Type B pancreatic cell (in vitro differentiated cells): ENCODE measurements at places on chromosomes 1 and 21. TPM values are rescaled to one million over a fixed set of nuclear protein-coding genes. Genes with fewer than 3 reads are reported as not detected.

DNA sequence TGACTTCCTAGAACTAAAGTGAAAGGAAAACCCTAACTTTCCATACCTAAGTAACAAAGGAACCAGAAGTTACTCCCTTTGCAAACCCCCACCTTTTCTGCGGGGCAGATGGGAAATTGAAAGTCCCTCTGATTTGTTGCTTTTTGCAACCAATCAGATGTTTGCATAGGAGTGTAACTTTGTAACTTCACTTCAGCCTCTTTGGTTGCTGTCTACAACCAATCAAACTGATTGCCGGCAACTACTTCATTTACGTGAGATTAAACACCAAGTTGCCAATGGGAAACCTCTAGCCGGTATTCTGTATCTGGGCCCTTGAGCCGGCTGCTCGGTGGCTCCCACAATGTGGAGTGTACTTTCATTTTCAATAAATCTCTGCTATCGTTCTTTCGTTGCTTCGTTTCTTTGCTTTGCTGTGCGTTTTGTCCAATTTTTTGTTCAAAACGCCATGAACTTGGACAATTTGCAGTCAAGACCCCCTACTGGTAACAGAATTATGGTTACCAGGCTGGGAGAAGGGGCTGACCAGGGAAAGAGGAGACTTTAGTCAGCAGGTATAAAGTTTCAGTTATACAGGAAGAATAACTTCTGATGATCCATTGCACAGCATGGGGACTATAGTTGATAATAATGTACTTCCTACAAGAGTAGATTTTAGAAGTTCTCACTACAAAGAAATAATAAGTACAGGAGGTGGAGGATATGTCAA is 69.2 kb upstream of the RGS2 start:
- no peak for DNase-seq

GRCh38 chr21:42797522-42797921 is 81.8 kb downstream of the WDR4 start:
- DNase-seq, result no peak

DNA sequence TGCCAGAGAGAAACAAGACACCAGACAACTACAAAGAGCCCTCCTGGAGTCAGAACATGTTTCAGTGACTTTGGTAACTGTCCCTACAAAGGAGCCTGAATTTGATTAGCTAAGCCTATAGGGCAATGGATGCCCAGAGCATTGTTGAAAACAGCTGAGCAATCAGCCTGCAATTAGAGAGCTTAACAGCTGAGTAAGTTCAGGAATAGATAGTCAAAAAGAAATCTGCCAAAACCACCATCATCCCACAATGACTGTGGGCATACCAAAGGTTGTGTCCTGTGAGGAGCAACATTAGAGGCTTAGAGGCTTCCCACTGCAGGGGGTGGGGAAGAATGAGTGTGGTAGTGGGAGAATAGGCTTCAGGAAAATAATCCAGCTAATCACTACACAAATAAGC is 32.1 kb downstream of the SH3BP5L start:
- no peak for DNase-seq

- no peak for DNase-seq
Observed at GRCh38 chr1:237405912-237406311, 363.9 kb downstream of the RYR2 start.

- DNase-seq, result no peak
Observed at GRCh38 chr1:225461533-225462428, 33.9 kb upstream of the LBR start.

DNA sequence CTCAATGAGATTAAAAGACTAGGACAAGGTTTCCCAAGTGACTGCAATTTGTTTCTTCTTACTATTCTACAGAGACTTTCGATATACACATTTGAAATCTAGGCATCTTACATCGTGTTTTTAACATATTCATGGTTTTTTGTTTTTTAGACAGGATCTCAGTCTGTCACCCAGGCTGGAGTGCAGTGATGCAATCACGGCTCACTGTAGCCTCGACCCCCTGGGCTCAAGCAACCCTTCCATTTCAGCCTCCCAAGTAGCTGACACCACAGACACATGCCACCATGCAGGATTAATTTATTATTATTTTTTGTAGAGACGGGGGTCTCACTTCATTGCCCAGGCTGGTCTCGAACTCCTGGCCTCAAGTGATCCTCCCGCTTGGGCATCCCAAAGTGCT is 1.5 kb downstream of the PDZK1 start:
- DNase-seq, result no peak

DNA sequence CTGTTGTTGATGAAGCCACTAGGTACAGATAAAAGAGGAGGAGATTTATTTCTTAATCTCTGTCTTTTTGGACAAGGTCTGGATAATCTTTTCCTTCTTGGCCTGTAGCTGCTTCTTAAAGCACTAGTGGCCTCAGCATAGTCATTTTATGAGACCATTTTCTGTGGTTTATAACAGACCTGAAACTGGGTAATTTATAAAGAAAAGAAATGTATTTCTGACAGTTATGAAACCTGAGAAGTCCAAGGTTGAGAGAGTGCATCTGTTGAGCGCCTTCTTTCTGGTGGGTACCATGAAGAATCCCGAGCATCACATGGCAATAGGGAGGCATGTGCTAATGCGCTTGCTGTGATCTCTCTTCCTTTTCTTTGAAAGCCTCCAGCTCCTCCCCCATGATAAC is 36.7 kb upstream of the PDC start:
- DNase-seq, result no peak

Gene GBP5
- 0.45 and 0.56 TPM in 2 replicates for total RNA-seq

Gene SETSIP
- total RNA-seq, result not detected in 2 replicates

GRCh38 chr1:225824533-225824941 is 14.6 kb downstream of the EPHX1 start:
- no peak for DNase-seq

Gene OLFML2B
- 11.9 and 35.0 TPM in 2 replicates for total RNA-seq

Gene PIGV
- total RNA-seq, result 13.3 and 15.3 TPM in 2 replicates

- no peak for DNase-seq
Observed at GRCh38 chr21:34623516-34623915, 8.6 kb upstream of the RCAN1 start.

Gene FAM43B
- total RNA-seq, result 0.21 and 1.3 TPM in 2 replicates

Gene SLC39A1
- total RNA-seq, result 75.7 and 93.4 TPM in 2 replicates

Gene FBXO2
- total RNA-seq, result 5.9 and 7.4 TPM in 2 replicates

DNA sequence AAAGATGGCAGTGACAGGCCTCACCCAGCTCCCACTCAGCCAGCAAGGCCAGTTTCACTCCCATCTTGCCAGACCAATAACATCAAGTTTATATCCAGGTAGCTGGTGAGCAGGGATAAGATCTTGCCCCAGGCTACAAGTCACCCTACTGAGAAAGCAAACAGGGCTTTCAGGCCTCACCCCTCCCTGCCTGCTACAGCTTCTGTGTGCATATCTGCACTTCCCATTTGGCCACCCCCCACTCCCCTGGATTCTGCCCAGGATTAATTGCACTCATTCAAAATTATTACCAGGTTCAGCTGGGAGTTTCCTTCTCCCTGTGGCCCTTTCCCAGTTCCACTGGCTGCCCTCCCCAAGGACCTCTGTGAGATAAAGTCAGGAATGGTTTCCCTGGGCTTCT is 352.1 kb downstream of the TBX15 start:
- DNase-seq, result no peak

- DNase-seq, result no peak
Observed at GRCh38 chr1:74505928-74506710, 6.3 kb downstream of the LRRC53 start.

Gene TCHHL1
- 6.5 and 22.3 TPM in 2 replicates for total RNA-seq

DNA sequence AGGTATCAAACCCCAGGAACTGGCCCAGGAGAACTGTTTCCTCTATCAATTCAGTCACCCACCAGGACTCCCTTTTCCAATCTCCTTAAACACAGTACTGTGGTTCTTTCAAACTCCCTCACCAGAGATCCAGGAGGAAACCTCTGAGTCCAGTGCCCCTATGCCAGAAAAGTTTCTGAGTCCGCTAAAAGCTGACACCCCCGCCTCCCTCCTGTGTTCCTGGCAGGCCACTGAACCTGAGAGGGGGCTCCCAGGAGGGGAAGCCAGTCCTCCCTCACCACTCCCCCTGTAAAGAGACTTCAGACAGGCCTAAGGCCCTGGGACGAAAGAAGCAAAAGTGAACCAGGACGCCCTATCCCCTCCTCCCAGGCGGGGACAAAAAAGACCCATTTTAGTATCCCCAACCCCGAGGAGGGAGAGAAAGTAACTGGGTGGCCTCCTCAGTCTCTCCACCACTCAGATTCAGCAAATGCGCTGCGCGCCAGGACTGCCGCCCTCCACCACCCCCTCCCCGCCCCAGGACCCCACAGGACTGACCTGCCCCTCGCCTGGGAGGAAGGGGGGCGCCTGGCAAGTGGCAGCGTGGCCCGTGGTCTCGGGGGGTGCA is 624 bp downstream of the SLC41A1 start:
- DNase-seq, result no peak

DNA sequence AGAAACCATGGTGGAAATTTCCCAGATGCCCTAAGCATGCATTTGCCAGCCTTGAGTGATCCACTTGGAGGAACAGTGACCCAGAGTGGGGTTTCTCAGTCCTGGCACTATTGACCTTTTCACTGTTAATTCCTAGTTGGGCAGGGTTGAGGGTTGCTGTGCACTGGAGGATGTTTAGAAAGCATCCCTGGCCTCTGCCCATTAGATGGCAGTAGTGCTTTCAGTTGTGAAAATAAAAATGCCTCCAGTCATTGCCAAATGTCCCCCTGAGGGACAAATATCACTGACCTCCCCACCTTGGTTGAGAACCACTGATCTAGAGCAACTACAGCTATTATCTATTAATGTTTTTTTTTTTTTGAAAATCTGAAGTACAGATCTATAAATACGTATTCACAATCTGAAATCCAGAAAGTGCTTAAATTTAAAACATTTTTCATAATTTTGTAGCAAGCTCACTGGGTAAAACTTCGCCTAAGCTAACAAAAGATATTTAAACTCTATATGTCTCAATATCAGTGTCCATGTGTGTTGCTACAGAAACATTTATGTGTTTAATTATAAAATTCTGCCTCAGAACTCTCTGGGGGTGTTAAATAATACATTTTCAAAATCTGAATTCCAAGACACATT is 27.3 kb downstream of the F3 start:
- DNase-seq, result no peak

DNA sequence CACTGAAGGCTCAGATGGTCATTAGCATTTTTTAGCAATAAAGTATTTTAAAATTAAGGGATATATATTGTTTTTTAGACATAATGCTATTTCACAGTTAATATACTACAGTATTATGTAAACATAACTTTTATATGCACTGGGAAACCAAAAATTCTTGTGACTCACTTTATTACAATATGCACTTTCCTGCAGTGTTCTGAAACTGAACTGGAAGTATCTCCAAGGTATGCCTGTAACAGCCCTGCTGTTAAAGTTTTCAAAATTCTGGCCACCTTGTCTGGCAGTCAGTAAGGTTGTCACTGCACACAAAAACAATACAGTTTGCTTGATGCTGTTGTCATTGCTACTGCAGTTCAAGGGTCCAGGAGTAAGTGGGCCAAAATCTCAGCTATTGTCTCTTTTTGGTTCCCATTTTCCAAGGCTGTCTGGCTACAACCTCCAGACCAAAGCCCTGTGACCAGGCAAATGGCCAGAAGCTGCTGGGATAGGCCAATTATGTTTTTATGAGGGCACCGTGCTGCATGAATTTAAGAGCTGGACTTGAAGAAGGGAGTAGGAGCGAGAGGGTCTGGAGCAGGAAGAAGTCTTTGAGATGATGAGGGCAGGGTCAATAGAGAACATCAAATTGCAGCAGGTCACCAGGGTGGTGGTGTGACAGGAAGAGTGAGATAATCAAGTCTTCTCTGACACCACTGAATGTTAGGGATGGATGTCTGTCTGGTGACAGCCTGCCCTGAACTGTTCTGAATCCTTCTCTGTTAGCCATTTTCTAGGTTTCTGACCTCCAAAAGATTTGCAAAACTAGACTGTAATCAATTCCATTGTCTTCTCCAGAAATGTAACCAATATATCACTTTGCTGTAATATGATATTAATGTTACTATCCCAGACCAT is 82.3 kb upstream of the CACHD1 start:
- no peak for DNase-seq
